ENCODE measurements at places on chromosomes 13 and 19.

GRCh38 chr19:47418692-47419029 lies 666 bp downstream of the MEIS3 start:
- no peak for DNase-seq

GRCh38 chr13:98225036-98225940 lies 48.2 kb upstream of the RNF113B start:
- no peak for DNase-seq

- no peak for DNase-seq
Measured at GRCh38 chr19:49954092-49954829, 6.7 kb downstream of the SIGLEC11 start.

GRCh38 chr19:53642381-53643099 lies 10.7 kb downstream of the DPRX start:
- DNase-seq: no peak

GRCh38 chr13:36028359-36029025 lies 102.7 kb downstream of the DCLK1 start:
- DNase-seq: no peak

GRCh38 chr19:48466561-48467325 lies 2.4 kb upstream of the CYTH2 start:
- DNase-seq: no peak

GRCh38 chr13:46668302-46668720 lies 115.3 kb downstream of the LRCH1 start:
- DNase-seq: no peak

GRCh38 chr13:77584106-77584505 lies 48.6 kb downstream of the SCEL start:
- DNase-seq: no peak

DNA sequence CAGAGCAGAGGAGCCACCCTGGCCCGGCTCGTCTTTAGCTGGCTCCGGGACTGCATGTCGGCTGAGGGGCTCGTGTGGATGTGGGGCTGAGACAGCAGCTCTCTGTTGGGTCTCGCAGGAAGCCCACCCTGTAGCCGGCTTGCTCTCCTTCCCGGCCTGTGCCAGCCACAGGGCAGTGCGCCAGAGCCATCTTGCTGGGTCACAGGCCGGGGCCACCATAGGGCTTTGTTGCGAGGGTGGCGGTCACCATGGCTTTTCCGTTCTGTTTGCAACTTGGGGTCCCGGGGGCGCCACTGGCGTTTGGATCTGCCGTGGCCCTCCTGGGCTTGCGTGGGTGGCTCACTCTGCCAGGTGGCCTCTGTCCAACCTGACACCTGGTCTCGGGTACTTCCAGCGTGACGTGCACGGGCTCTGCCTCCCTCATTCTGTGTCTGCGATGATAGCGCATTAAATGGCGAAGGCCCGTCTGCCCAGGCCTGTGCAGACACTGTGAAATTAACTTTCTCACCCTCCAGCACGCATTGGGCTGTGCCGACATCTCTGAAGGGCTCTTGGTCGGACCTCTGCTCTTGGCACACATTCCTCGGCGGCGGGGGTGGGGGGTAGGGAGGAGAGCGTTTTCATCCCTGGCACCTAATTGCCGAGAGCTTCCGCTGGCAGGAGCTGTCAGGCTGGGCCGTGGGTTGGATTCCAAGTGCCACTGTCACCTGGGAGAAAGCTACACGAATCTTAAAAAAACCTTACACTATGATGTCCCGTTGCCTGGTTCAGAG lies 95.1 kb downstream of the KDM4B start:
- DNase-seq: no peak
